ENCODE measurements at places on chromosomes 4 and X.

GRCh38 chrX:24506082-24506481, 41.0 kb downstream of the PDK3 start:
- DNase-seq: no peak

DNA sequence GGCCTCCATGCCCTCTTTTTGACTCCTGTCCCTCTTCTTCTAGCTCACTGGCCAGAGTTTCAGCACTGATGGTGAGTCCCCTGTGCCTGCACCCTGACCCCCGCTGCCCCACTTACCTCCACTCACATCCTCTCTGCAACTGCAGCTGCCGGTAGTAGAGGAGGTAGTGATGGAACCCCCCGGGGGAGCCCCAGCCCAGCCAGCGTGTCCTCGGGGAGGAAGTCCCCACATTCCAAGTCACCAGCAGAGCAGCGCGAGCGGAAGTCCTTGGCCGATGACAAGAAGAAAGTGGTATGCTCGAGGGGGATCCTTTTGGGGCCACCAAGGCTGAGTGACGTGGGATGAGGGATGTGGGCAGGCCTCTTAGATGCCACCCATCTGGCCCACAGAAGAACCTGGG, 5.8 kb downstream of the ARAF start:
- DNase-seq: no peak

DNA sequence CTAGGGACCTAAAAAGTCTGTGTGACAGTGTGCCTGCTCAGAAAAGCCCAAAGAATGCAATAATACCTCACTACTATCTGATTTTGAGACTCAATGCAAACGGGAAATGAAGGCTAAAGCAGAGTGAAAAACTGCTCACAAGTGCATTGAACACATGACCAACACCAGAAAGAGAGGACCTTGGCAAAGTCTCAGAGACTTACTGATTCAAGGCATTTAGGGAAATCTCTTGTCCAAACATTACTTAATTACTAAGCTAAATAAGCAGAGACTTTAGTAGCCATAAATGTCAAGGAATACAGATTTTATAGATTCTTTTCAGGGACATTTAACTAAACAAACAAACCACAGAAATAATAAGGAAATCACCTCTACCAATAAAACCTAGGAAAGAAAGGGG, 916.0 kb downstream of the FSTL5 start:
- DNase-seq: no peak

DNA sequence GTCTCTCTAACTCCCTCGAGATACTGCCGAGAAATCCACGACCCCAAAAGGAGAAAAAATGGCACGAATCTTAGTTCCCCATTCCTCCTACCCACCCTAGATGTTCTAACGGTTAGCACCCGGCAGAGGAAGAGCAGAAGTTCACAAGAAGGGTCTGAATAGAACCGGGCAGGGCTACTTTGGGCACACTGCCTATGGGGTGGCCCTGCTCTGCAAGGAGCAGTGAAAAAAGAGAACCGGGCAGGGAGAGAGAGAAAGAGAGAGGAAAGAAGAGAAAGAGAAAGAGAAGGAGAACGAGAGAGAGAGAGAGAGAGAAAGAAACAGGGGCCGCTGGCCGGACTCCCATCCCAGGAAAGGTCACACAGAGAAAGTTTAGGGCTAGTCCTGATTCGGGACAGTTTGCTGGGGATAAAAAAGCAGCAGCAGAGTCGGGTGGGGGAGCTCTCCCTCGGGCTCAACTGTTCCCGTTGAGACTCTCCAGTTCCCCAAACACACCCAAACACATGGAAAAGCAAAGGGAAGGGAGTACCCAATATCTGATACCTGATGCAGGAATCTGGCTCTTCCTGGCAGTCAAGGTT, 468 bp downstream of the GLA start:
- DNase-seq: no peak

DNA sequence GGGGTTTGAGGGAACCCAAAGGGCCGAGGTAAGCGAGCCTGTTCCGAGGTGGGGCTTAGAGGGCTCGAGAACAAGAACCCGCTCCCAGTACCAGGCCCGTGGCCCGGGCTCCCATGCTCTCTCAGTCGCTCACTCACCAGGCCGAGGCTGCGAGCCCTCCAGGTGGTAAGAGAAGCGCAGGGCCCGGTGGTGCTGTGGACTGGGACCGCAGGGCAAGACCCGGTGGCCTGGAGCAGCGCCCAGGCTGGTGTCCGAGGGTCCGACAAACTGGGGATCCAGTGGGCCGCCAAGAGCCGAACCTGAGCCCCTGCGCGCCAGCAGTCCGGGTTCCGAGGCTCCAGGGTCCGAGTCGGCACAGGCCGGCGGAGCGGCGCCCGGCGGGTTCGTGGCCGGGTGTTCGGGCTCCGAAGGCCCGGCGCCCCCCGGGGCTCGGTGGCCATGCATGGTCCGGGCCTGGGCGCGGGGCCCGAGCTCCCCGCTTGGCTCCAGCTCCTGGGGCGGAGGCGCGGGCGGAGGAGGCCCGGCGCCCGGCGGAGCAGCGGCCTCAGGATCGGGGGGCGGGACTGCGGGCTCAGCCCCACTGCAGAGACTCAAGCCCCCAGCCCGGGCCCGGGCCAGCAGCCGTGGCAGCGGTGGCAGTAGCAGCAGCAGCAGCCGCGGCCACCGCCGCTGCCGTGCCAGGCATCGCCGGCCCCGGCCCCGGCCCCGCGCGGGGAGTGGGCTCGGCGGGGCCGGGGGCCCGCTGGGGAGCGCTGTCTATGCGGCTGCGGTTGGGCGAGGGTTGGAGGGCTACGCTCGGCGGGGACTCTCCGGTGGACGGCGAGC, 833 bp downstream of the FGD1 start:
- DNase-seq: no peak

DNA sequence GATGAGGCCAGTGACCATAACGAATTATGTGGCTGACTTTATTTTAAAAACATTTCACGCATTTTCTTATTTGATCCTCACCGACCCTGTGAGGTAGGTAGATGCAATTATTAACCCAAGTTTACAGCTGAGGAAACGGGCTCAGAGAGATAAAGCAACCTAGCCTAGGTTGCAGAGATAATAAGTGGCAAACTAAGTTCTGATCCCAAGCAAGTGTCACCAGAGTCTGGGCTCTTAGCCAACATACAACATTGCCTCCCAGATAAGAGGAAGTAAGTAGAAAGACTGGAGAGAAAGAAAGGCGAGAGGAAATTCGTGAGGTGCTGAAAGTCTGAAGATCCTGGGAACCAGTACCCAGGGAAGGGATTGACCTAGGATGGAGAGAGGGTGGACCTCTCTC, 77.4 kb upstream of the GPR50 start:
- no peak for DNase-seq
